Ureter (tissue), 1 donor: ENCODE measurements at places on chromosomes 2 and 18. TPM values are rescaled to one million over a fixed set of nuclear protein-coding genes. Genes with fewer than 3 reads are reported as not detected.

The NT5DC4 gene
- not detected for total RNA-seq

The STEAP3 gene
- 40.7 TPM for total RNA-seq

The MZT2A gene
- total RNA-seq, result 59.1 TPM

The UGT1A4 gene
- 23.2 TPM for total RNA-seq

The ERICH2 gene
- 1.4 TPM for total RNA-seq

The EMILIN1 gene
- 65.8 TPM for total RNA-seq

The RAB6C gene
- total RNA-seq, result 0.34 TPM

The UGT1A5 gene
- total RNA-seq, result 21.3 TPM

The SLC5A7 gene
- 3.7 TPM for total RNA-seq

The G6PC2 gene
- not detected for total RNA-seq

The ARHGEF4 gene
- 16.4 TPM for total RNA-seq

The SLC4A3 gene
- 12.2 TPM for total RNA-seq

The CNDP1 gene
- 0.31 TPM for total RNA-seq

The ATAD2B gene
- total RNA-seq, result 48.4 TPM

The C2orf66 gene
- total RNA-seq, result 1.0 TPM

The PKP4 gene
- total RNA-seq, result 142 TPM

The SH3RF3 gene
- total RNA-seq, result 8.0 TPM

The ALPG gene
- not detected for total RNA-seq

The MAPK4 gene
- total RNA-seq, result 14.3 TPM

The PRKAG3 gene
- total RNA-seq, result not detected

The KYNU gene
- total RNA-seq, result 18.7 TPM

The DSG3 gene
- total RNA-seq, result 0.05 TPM

The ATOH8 gene
- 21.8 TPM for total RNA-seq

The RIT2 gene
- not detected for total RNA-seq

The KCTD1 gene
- total RNA-seq, result 17.9 TPM

The CIDEA gene
- total RNA-seq, result not detected

The CTIF gene
- 62.3 TPM for total RNA-seq

The SPATA3 gene
- total RNA-seq, result not detected

The SLC39A6 gene
- 128 TPM for total RNA-seq

The FAM161A gene
- 2.7 TPM for total RNA-seq

The SERPINB13 gene
- not detected for total RNA-seq

The EFEMP1 gene
- 81.2 TPM for total RNA-seq

The SOWAHC gene
- total RNA-seq, result 19.6 TPM

The CMPK2 gene
- 7.5 TPM for total RNA-seq

The NPAS2 gene
- total RNA-seq, result 102 TPM

The CDH19 gene
- total RNA-seq, result 1.2 TPM

The TUBB8B gene
- total RNA-seq, result not detected

The MEIS1 gene
- 105 TPM for total RNA-seq

The ADGRF3 gene
- 0.89 TPM for total RNA-seq

The NR4A2 gene
- total RNA-seq, result 6.6 TPM

The REG3A gene
- total RNA-seq, result not detected

The LYG1 gene
- total RNA-seq, result 0.39 TPM

The RAB27B gene
- total RNA-seq, result 42.1 TPM

The POTEC gene
- total RNA-seq, result not detected

The PJVK gene
- total RNA-seq, result 5.8 TPM

The RGPD6 gene
- 53.0 TPM for total RNA-seq
